ENCODE measurements at places on chromosomes 2 and 18.

DNA sequence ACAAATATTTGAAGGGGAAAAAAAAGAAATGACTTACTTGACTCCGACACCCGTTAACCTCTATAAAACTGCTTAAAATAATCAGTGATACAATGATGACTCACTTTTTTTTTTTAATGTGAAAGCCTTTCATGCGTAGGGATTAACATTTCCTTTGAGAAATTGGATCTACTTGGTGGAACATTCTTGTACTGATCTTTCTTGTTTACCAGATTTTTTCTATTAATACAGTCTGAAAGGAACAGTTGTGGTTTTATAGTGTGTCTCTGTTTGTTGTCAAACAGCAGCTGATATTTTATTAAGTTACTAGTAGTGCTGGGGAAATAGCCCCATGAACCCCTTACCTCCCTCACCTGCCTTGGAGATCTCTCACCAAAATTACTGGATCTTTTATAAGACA lies 40.2 kb upstream of the NEB start:
- DNase-seq: no peak

DNA sequence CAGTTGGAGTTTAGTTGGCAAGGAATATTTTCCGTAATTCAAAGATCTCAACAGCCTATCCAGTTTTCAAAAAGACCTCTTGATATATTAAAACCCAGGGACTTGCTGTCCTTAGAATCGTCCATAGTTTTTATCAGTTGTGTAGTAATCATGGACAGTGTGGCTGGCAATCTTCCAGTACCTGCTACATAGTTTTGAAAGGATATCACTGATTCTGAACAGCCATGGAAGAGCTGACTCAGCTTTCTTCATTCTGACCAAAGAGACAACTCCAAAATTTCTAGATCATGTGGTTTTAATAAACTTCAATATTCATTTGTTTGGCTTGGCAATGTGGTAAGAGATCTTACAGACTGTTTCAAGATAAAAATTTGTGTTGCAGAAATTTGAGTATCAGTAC lies 616.7 kb downstream of the TDRD15 start:
- no peak for DNase-seq

- peak; percentile 45 for DNase-seq
Measured at GRCh38 chr2:9397201-9397600, 26.1 kb downstream of the ITGB1BP1 start.

DNA sequence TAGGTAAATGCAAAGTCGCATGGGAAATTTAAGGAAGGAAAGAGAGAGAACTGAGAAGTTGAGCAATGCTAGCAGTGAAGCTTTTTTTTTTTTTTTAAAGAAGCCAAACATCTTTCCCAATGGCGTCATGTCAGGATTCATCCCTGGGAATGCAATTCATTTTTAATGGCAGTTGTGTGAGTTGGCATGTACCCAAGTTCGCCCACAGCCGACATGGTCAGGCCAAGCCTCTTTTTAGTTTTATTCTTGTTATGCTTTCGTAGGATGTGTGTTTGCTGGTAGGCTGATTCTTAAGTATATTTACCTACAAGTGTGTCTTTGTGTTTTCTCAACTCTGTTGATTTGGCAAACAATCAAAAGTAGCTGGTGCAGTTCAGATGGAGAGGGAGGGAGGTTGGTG lies 127.6 kb upstream of the ITGA6 start:
- DNase-seq: no peak

DNA sequence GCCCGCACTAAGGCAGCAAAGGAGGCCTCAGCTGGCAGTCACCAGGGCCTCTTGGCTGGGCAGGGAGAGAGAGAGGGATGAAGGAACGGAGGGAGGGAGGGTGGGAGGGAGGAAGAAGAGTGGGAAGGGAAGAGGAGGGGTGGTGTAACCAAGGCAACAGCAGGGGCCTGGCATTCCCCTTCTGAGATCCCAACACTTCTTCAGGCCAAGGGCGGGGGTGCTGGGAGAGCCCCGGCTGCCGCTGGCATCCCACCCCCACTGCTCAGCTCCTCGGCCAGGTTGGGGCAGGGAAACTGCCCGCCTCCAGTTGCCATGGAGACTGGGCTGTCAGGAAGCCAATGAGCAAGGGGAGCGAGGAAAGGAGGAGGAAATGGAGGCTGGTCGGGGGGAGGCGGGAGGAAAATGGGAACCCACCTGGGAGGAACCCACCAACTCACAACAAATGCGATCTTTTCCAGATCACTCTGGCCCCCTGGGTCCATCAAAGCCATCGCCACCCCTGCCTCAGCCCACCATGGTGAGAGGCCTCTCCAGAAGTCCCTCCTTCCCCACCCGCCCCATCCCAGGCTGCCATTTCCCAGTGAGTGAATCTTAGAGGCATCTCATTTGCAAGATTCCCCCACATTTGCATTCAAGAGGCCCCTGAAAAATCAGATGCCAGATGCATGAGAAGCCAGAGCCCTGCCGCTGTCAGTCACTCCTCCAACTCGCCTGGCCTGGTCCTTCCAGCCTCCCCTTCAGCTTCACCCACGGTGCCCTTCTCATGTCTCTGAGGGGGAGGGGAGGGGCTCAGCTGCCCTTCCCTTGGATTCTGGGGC lies 12.4 kb downstream of the SH2D6 start:
- no peak for DNase-seq

DNA sequence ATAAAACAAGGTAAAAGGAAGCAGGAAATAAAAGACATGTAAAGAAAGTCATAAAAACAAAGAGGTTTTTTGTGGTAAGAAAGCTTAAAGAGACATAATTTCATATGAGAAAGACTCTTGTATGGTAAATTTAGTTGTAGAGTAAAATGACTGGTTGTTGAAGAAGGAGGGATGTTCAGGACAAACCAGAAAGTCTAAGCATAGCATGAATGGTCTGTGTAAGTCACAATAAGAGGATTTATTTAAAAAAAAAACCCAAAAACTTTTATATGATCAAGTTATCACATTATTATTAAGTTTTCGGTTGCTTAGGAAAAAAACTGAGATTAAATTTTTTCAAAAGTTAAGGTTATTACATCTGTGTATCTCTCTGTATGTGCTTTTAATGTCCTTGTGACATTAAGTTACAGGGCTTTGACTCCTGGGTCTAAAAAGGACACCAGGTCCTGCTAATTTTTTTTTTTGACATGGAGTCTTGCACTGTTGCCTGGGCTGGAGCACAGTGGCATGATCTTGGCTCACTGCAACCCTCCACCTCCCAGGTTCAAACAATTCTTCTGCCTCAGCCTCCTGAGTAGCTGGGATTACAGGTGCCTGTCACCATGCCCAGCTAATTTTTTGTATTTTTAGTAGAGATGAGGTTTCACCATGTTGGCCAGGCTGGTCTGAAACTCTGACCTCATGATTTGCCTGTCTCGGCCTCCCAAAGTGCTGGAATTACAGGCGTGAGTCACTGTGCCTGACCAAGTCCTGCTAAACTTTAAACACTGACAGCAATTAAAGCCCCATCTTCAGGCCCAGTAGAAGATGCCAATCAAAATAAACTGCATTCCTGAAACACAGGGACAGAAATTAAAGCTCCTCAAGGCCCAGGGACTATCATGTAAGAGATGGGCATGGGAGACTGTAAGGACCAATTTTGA lies 14.2 kb upstream of the OXER1 start:
- DNase-seq: no peak

GRCh38 chr18:79583984-79584401 lies 95.6 kb upstream of the CTDP1 start:
- DNase-seq: peak; percentile 45

DNA sequence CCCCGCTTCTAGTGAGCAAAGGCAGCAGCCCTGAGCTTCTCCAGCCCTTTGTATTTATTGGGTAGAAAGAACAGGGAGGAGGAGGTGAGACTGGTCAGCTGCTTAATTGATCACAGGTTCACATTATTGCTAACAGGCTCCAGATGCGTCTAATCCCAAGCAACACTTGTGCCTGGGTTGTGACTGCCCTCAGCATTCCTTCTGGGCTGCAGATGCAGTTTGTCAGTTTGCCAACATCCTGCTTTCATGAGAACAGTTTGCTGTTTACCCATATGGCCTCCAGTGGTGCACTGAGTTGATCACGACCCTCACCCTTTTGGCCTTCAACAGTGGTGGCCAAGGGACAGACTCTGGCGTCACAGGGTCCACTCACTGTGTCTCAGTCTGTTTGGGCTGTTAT lies 159.5 kb upstream of the ZNF516 start:
- DNase-seq: no peak

- no peak for DNase-seq
Measured at GRCh38 chr2:217077831-217078407, 218.1 kb upstream of the TNP1 start.

GRCh38 chr2:110682267-110682666 lies 4.4 kb upstream of the BUB1 start:
- DNase-seq: no peak

DNA sequence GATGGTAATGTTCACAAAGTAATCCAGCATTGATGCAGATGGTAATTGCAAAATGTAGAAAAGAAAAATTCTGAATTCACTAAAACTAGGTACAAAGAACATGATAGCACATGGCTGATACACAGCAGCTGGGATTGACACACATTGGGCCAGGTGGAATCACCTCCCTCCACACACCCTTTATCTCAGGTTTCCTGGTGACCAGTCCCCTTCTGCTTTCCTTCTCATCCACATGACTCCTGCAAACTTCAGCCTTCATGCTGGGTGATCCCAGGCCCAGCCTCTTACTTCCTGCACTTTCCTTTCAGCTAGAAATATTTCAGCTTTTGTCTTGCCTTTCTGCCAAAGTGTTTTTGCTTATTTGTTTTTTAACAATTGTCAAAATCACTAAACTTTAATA lies 246.9 kb downstream of the LNPK start:
- no peak for DNase-seq

- DNase-seq: no peak
Measured at GRCh38 chr2:165450156-165450555, 19.3 kb upstream of the CSRNP3 start.

GRCh38 chr2:173874894-173875237 lies 90.3 kb downstream of the SP3 start:
- DNase-seq: no peak

- DNase-seq: no peak
Measured at GRCh38 chr2:108228006-108228405, 11.8 kb upstream of the SULT1C3 start.

Data from spleen (tissue), 13 donors.